GM23338 (cell line): ENCODE measurements at places on chromosomes 7 and 10.

- no peaks in the 10 kb centered on the region for H3K27me3 ChIP-seq
- H3K36me3 ChIP-seq, result no peaks in the 10 kb centered on the region
- H3K27ac ChIP-seq, result no peak overlapping the region
- H3K4me1 ChIP-seq, result no peaks in the 10 kb centered on the region
- DNase-seq, result no peak
Measured at GRCh38 chr10:113530476-113530875, 22.4 kb upstream of the HABP2 start.

DNA sequence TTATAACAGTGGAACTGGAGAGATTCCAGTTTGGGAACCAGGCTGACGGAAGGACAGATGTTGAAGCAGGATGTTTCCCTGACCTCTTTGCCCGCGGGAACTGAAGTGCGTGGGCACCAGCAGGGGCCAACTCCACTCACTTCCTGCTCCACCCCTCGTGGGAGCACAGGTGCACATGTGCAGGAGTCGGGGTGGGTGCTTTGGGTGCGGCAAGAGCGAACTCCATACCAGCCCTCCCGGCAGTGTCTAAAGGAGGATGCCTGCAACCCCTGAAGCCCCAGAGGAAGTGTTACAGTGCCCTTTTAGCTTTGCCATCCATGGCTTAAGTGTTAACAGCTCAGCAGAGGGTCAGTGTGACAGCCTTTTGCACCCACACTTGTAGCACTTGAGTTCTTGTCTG, 27.4 kb upstream of the UBE3C start:
- no peaks in the 10 kb centered on the region for H3K4me1 ChIP-seq
- DNase-seq, result no peak
- no peak overlapping the region for H3K27ac ChIP-seq

DNA sequence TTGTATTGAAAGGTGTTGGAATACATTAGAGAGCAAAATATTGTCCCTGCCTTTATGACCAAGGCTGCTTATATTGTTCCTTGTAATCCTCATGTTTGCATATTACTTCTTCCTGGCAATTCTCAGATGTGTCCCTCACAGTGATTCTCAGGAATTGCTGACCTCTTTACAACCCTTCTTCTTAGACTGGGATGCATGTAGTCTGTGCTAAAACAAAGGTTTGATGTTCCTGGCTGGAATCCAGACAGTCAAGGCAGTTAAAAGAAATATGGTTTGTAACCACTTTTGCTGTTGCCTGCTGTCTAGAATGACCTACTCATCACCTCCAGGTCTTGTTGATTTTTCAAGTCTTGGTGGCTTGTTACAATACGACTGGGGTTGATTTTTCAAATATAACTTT, 367.6 kb downstream of the HGF start:
- DNase-seq, result no peak
- peaks cover 7% of the 10 kb centered on the region; the same call in 1 of the 2 replicates for H3K36me3 ChIP-seq
- H3K4me3 ChIP-seq, result no peak overlapping the region
- no peaks in the 10 kb centered on the region for H3K27me3 ChIP-seq
- no peak overlapping the region for H3K27ac ChIP-seq

- no peaks in the 10 kb centered on the region for H3K36me3 ChIP-seq
- no peak overlapping the region for H3K27ac ChIP-seq
- DNase-seq, result no peak
- H3K4me3 ChIP-seq, result no peak overlapping the region
- no peaks in the 10 kb centered on the region for H3K27me3 ChIP-seq
- no peaks in the 10 kb centered on the region for H3K4me1 ChIP-seq
Measured at GRCh38 chr10:79413196-79413595, 32.2 kb downstream of the ZCCHC24 start.

DNA sequence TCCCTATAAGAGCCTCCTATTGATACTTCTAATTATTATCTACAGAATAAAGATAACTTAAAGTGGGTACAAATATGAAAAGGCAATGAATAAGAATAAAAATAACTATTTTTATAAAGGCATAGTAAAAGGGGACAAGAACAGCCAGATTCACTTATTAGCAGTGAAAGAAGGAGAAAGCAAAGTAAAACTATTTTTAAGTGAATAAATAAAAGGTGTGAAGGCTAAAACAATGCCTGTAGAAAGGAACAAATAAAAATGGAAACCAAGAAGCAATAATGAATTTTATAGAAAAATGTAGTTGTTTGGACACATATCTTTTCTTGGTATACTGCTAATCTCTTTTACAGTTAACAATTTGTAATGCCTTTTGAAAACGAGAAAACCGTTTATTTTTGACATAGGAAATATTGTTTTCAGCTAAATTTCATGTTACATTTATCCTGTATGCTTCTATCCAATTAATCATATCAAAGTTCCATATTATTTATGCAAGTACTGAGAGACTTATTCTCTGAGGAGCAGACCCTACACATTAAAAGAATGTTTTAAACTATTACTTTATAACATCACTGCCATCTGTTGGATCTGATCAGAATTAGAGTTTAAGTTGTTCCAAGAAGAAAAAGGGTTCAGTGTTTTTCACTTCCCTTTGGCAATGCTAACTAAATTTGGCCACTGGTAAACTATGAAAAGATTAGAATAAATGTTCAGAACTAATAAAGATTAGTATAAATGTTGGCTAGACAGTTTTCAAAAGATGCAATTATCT, 59.1 kb downstream of the ARMC3 start:
- no peak overlapping the region for H3K27ac ChIP-seq
- H3K27me3 ChIP-seq, result no peaks in the 10 kb centered on the region
- H3K4me1 ChIP-seq, result peaks cover 16% of the 10 kb centered on the region
- no peaks in the 10 kb centered on the region for H3K36me3 ChIP-seq
- no peak overlapping the region for H3K4me3 ChIP-seq
- peak; percentile 47 for DNase-seq

DNA sequence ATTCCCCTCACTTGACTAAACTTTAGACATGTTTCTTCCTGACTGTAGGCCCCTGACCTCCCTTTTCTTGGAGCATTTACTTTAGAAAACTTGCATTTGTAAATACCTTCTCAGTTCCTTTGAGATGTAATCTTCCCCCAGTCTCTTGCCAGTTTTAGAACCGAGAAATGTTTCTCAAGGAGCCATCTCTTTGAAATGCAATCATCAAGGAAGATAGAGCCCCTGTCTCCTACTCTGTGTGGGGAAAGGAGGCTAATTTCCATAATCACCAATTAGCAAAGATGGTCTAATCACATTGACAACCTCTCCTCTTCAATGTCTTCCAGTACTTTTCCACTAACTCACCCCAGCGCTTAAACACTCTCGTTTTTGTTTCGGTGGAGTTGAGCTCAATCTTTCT, 70.0 kb upstream of the SMIM30 start:
- H3K4me1 ChIP-seq, result no peaks in the 10 kb centered on the region
- H3K36me3 ChIP-seq, result no peaks in the 10 kb centered on the region
- DNase-seq, result peak; percentile 53
- no peak overlapping the region for H3K27ac ChIP-seq

DNA sequence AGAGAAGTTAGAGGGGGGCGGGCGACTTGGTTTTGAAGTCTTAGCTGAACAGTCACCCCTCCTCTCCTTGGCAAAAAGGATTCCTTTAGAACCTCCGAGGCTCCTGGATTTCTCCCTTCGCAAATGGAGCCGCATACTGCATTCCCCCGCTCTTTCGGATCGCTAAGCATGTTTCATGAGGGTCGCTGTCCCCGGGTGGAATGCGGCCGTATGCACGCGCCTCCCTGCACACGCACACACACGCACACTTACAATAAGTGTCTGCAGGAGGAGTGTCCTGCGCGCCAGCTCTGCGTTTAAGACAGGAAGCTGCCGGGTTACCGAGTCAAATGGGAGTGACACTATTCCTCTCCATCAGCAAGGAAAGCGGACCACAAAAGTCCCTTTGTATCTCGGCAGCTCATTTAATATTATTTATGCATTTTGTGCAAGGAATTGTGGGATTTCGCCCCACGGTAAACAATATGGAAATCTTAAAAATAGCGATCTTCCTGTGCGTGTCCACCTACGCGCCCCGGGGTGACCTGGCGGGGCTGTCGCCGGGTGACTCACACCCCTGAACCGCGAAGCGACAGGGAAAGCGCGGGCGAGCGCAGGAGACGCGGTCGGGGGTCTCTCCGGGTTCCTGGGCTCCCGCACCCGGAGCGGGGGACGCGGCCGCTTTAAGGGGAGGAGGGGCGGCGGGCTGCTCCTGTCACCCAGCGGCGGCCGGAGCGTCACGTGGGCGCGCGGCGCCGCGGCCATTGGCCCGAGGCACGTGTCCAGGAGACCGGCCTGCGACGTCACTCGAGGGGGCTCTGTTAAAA, 988 bp upstream of the EN2 start:
- no peak overlapping the region for H3K27ac ChIP-seq
- H3K4me1 ChIP-seq, result peaks cover 48% of the 10 kb centered on the region
- no peaks in the 10 kb centered on the region for H3K36me3 ChIP-seq
- H3K4me3 ChIP-seq, result peak overlapping the region; percentile 46

GRCh38 chr10:67772151-67772550, 65.8 kb downstream of the DNAJC12 start:
- H3K4me3 ChIP-seq, result no peak overlapping the region
- H3K27ac ChIP-seq, result no peak overlapping the region
- no peaks in the 10 kb centered on the region for H3K27me3 ChIP-seq
- no peaks in the 10 kb centered on the region for H3K36me3 ChIP-seq
- no peak for DNase-seq
- H3K4me1 ChIP-seq, result peaks cover 8% of the 10 kb centered on the region

DNA sequence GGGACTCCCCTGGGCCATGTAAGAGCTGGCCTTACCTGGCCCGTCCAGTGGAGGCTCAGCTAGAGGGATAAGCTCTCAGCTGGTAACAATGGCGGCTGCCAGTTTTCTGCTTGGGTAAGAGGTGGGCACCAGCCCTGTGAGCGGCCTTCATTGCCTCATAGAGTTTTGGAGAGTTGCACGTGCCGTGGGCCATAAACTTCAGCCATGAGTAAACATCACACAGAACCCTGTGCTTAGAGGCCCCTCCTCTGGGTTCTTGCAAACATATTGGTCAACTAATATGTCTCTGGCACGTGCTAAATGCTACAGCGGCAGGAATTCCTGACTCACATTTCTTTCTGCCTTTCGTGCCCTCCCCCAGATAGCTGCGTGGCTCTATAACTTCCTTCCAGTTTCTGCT, 103.9 kb upstream of the LEP start:
- H3K27ac ChIP-seq, result no peak overlapping the region
- peaks cover 62% of the 10 kb centered on the region for H3K27me3 ChIP-seq

DNA sequence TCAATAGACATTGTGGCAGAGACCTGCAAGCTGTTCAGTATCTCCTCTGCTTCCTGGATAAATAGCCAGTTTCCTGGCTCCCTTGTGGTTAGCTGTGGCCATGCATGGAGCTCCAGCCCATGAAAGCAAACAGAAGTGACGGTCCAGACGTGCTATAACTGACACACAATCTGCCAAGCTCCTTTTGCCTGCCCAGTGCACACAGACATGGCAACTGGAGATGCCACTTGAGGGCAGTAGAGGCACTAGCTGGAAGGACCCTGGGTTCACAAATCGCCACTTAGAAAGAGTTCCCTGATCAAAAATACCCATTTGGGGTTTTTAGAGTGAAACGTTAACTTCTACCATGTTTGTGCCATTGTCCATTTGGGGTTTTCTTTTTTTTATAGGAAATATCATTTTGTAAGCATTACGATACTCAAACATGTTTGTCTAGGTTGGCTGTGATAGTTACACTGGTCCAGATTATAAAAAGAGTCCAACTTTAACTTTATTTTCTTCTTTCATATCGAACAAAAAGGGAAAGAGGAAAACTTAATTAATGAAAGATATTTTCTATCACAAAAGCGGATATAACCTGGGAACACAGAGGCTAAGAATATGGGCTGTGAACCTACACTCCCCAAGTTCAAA, 31.3 kb downstream of the KIN start:
- no peak overlapping the region for H3K27ac ChIP-seq
- no peaks in the 10 kb centered on the region for H3K4me1 ChIP-seq
- H3K36me3 ChIP-seq, result peaks cover 28% of the 10 kb centered on the region
- peak; percentile 53 for DNase-seq

- no peaks in the 10 kb centered on the region for H3K4me1 ChIP-seq
- no peaks in the 10 kb centered on the region for H3K36me3 ChIP-seq
- H3K27me3 ChIP-seq, result no peaks in the 10 kb centered on the region
- DNase-seq, result no peak
Measured at GRCh38 chr7:103912891-103913605, 76.4 kb downstream of the RELN start.

DNA sequence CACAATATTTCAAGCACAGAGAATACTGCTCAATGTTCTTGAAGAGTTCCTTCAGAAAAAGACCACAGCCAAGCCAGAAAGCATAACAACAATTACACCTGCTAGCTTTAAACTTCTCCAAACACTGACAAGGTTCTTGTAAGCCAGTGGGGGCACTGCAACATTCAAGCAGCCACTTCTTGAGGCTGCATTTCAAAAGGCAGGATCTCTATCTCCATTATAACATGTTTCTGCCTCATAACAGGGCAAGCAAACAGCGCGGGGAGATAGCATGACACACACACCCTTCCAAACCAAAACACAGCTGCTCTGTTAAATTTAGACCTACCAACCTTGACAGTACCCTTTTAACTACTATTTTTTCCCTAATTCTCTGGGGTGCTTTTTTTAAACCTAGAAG, 30.8 kb downstream of the CHCHD3 start:
- DNase-seq, result peak; percentile 63
- no peak overlapping the region for H3K27ac ChIP-seq
- peaks cover 41% of the 10 kb centered on the region for H3K4me1 ChIP-seq

GRCh38 chr7:40644454-40645188, 509.8 kb downstream of the SUGCT start:
- no peaks in the 10 kb centered on the region for H3K4me1 ChIP-seq
- H3K27ac ChIP-seq, result no peak overlapping the region
- no peaks in the 10 kb centered on the region for H3K36me3 ChIP-seq
- no peak for DNase-seq

GRCh38 chr7:36272567-36273269, 116.9 kb upstream of the ANLN start:
- no peaks in the 10 kb centered on the region for H3K36me3 ChIP-seq
- no peaks in the 10 kb centered on the region for H3K27me3 ChIP-seq
- no peak overlapping the region for H3K27ac ChIP-seq
- H3K4me3 ChIP-seq, result no peak overlapping the region
- peaks cover 33% of the 10 kb centered on the region for H3K4me1 ChIP-seq

GRCh38 chr10:96511044-96511945, 2.4 kb downstream of the TLL2 start:
- H3K4me3 ChIP-seq, result peak overlapping the region; percentile 77; the same call in 1 of the 2 replicates
- no peak overlapping the region for H3K27ac ChIP-seq
- peak; percentile 89 for DNase-seq

- H3K27me3 ChIP-seq, result no peaks in the 10 kb centered on the region
- H3K4me1 ChIP-seq, result peaks cover 22% of the 10 kb centered on the region
- peak overlapping the region; percentile 63 for H3K4me3 ChIP-seq
- no peak for DNase-seq
- H3K27ac ChIP-seq, result peak overlapping the region; percentile 95
Measured at GRCh38 chr7:129950933-129951225, 1.9 kb downstream of the UBE2H start.

DNA sequence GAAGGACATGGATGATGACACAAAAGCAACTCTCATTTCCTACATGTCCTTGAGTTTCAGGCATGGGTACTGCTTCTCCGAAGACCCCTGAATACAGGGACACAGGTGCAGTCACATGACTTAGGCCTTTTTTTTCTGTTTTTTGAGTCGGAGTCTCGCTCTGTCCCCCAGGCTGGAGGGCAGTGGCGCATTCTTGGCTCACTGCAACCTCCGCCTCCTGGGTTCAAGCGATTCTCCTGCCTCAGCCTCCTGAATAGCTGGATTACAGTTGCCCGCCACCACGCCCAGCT, 26.8 kb downstream of the IFT22 start:
- peak overlapping the region; percentile 0; the same call in 1 of the 2 replicates for H3K4me3 ChIP-seq
- DNase-seq, result no peak
- no peaks in the 10 kb centered on the region for H3K36me3 ChIP-seq
- peaks cover 37% of the 10 kb centered on the region for H3K4me1 ChIP-seq
- H3K27ac ChIP-seq, result peak overlapping the region; percentile 99
